Activated CD8-positive, alpha-beta T cell treated with anti-CD3 and anti-CD28 coated beads for 36 hours (primary cell): ENCODE measurements at places on chromosomes 6 and 20. TPM values are rescaled to one million over a fixed set of nuclear protein-coding genes. Genes with fewer than 3 reads are reported as not detected.

- no peak for DNase-seq
Measured at GRCh38 chr6:46777476-46778346, 15.5 kb upstream of the MEP1A start.

DNA sequence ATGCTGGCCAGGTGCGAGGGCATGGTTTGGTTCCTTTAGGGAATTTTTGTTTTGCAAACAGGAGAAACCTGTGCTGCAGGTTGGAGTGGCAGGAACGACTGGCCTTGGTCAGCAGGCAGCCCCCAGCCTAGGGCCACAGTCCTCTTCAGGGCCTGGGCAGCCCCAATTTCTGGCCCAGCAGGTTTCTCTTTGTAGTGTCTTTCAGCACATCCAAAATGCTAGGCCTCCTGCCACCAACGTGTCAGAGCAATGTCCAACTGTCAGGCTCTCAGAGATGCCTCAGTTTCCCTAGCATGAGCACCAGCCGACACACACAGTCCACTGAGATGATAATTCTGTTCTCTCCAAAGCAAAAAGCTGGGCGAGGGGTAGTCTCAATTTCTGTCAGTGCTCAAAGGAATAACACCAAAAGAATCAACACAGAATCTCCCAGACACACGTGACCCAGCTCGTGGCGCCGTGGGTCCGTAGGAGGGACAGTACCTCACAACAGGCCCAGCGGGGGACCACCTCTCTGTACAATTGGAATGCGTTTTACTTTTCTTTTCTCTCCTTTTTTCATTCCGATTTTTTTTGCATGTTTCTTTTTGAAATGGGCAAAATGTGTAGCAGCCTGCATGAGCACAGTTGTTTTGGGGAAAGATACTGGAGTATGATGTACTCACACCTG is 125.9 kb downstream of the TAF4 start:
- no peak for DNase-seq

DNA sequence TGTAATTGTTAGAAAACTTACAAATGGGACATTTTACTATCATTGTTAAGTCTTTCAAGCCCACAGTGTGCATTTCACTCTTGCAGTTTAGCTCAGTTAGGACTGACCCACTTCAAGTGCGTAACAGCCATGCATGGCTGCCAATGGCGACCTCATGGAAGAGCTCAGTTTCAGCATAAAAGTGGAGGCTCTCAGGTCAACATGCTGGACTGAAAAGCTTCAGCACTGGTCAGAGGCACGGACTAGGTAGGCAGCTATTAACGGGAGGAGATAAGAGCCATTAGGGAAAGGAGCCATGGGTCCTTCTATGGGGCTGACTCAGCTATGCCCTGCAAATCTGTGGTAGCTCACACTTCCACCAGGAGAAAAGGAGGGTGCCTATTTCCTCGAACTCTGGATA is 101.8 kb downstream of the TTLL2 start:
- no peak for DNase-seq

DNA sequence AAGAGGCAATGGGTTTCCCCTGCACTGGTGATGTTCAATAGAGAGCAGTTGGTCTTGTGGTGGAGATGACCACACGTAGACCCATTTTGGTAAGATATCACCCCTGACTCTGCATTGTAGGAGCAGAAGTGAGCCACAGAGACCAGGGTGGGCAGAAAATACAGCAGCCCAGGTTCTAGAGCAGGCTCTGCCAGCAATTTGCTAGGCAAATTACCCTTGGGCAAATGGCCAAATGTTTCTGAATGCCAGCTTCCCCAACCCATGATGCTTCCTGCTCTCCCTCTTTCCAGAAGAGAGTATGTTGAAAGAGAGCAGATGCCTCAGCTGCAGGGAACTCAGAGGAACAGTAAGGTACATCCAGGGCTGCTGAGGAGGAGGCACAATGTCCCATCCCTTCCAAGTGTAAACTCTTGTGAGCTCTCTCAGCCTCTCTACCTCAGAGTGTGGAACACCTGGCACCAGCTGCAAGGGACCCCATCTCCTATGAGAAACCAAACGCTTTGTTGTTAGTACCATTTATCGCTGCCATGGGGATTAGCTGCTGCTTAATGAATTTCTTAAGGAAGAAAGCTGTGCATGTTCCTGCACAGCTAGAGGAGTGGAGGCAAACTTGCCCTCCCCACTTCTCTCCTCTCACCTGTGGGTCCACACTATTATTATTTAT is 317.5 kb upstream of the MOCS1 start:
- DNase-seq, result no peak

GRCh38 chr6:71334768-71335167 is 46.2 kb downstream of the OGFRL1 start:
- no peak for DNase-seq

DNA sequence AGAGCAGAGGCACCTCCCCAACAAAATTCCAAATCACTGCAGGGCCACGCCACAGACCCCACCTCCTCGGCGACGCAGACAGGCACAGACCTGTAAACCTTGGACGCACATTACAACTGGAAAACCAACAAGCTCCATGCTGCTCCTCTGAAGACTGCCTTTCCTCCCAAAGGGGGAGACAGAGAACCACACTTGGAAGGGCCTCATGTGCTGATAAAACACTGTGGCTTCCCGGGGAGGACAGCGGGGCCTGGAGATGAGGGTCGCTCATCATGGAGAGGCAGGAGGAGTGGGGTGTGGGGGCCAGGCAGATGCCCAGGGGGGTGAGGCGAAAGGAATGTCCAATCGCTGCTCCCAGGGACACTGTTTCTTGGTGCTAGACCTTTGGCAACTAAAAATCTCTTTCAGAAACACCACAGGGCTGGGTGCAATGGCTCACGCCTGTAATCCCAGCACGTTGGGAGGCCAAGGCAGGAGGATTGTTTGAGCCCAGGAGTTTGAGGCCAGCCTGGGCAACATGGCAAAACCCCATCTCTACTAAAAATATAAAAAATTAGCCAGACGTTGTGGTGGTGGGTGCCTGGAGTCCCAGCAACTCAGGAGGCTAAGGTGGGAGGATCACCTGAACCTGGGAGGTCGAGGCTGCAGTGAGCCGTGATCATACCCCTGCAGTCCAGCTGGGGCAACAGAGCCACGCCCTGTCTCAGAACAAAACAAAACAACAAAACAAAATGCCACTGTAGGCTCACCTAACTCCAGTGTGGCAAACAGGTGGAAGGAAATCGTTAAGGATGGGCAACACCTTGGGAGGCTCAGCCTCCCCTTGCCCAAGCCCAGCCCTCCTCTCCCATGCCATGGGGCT is 53.8 kb downstream of the ABHD12 start:
- DNase-seq, result no peak

- DNase-seq, result no peak
Measured at GRCh38 chr6:66478705-66479104, 771.7 kb upstream of the EYS start.

GRCh38 chr6:5529015-5529414 is 267.7 kb downstream of the FARS2 start:
- no peak for DNase-seq

DNA sequence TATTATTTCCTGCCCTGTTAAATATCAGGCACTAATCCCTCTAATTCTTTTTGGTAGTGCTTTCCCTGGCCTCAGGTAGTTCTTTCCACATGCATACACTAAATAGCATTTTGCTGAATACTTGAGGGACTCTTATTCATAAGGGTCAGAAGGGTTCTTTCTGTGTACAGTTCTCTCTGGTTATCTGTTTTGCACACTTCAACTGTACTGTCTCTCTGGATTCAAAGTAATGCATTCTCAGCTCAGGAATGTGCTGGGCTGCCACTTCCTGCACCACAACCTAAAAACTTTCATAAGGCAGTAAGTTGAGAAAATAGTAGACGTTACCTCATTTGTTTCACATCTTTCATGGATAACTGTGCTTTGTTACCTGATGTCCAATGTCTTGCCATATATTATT is 32.1 kb downstream of the C6orf141 start:
- DNase-seq, result no peak

DNA sequence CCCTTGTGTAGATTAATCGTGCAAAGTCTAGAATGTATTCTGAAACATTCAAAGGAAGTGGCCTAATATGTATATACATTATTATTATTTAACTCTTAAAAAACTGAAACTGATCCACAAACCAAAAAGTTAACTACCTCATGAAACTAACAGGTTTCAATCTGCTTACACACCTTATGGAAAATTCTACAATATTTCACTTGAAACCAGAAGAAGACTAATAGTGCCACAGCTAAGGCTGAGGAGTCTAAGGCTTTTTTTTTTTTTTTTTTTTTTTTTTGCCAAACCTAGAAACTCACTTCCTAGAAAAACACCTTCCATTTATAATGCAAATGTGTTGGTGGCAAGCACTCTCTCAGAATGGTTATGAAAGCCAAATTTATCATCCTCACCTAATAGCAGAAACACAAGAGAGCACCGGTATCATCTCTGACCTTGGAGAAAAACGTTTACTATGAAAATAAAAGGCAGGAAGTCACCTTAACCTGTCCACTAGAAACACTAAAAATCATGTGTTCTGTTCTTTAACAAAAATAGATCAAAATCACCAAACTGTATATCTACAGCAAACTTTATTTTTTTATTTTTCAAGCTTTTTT is 586.1 kb downstream of the FRK start:
- no peak for DNase-seq

DNA sequence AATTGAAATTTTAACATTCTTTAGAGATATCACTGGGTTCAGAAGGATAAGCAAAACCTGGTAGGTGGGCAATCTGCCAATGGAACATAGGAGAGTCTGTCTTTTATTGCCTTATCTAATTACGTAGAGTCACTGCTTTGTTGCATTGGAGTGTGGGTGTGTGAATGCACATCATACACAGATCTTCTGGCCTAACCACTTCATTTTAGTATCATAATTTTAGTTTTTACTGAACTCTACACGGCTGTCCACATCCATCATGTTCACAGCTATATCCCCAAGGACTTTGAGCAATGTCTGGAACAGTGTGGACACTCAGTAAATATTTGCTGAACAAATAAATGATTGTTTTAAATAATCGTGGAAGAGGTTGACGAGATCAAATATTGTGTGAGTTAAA is 104.6 kb upstream of the AKIRIN2 start:
- DNase-seq, result no peak

DNA sequence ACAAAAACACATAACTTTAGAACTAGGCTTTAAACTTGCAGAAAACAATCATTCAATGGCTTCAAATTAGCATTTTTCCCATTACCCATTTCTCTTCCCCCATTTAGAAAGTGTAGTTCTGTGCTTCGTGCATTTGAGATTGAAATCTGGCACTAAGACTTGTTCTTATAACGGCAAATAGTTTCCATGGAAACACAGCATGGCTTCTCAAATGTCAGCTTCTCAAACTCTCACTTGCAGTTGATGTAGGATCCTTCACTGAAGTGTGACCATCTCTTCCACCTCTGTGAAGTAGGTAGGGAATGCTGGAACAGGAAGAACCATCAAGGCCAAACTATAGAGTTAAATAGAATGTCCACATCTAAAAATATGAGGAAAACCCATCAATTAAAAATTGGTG is 52.2 kb downstream of the MANEA start:
- no peak for DNase-seq

GRCh38 chr6:139149383-139149782 is 14.5 kb downstream of the HECA start:
- no peak for DNase-seq

The OR2J3 gene
- not detected for total RNA-seq

DNA sequence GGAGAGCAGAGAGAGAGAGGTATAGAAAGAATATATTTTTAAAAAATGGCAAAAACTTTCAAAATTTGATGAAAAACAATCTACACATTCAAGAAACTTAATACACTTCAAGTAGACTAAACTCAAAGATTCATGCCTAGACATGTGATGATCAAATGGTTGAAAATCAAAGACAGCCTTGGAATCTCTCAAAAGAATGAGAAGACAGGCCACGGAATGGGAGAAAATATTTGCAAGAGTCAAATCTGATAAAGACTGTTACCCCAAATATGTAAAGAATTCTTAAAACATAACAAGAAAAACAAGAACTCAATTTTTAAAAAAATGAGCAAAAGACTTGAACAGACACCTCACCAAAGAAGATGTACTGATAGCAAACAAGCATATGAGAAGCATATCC is 49.7 kb downstream of the THEMIS start:
- DNase-seq, result no peak

GRCh38 chr6:148183776-148184175 is 158.9 kb upstream of the SASH1 start:
- no peak for DNase-seq
